Kasumi-1 (cell line): ENCODE measurements at places on chromosomes 11 and 22.

DNA sequence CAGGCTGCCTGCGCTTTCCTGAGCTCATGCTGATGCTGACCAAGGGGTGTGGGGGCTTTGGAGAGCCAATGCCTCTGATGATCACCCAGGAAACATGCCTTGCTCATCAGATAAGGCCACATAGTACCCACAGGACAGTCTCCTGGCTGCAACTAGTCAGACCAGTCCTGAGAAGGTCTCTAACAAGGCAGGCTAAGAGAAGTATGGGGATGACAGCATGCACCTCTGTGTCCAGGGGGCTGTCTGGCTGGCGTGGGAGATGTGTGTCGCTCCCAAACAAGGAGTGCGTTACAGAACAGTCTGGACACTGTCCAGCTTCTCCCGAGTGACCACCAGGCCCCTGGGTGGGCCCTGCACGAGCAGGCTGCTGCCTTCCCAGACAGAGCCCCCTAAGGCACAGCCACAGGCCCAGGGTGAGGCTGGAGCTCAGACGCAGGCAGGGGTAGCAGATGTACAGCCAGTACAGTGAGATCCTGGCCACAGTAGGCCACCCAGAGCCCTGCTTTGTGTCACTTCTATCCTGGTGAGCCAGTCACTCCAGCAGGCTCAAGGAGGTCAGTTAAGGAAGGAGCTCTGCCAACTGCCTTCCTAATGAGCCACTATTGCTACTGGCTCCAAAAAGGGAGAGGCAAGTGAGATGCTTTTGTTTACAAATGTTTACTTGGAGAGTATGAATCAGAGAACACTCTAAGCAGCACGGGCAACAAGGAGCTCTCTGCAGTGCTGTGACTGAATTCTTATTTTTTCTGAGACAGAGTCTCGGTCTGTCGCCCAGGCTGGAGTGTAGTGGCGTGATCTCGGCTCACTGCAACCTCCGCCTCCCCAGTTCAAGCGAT is 66.0 kb upstream of the CLTCL1 start:
- no peak for DNase-seq

DNA sequence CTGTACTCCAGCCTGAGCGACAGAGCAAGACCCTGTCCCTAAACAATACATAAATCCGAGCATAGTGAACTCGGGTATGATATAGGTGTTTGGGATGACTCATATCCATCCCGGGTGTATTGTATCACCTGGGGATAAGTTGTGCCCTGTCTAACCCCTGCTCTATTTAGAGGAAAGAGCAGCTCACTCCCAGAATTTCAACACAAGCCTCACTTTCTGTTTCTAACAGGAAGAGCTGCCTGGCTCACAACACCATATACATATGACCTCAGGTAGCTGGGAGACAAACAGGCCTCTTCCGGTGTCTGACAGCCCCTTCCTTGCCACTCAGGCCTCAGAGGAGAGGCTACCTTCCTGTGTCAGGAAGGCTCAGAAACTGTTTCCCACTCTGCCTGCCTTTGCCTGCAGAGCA is 9.9 kb upstream of the MICALL1 start:
- peak; percentile 48 for DNase-seq

- no peak for DNase-seq
Observed at GRCh38 chr11:134676516-134677287, 264.7 kb upstream of the B3GAT1 start.

GRCh38 chr11:105935791-105936190 is 86.2 kb downstream of the MSANTD4 start:
- no peak for DNase-seq

DNA sequence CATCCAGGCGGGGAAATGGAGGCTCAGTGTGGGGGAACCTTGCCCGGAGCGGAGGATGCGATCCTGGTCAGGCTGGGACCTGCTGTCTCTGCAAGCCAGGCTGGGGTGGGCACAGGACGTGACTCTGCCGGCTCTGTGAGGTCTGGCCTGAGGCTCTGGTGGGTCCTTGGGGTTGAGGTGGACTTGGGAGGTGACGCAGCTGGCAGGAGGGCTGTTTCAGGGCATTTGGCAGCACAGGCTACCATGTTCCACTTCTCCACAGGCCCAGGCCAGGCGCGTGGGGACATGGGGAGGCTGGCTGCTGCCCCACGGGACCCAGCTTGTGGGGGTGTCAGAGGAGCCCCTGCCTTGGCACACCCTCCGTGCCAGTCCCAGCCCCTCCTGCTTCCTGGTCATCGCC is 1199.7 kb downstream of the BRD1 start:
- DNase-seq, result no peak

- no peak for DNase-seq
Observed at GRCh38 chr11:17515443-17516176, 28.6 kb downstream of the USH1C start.

GRCh38 chr11:128053981-128054931 is 533.1 kb downstream of the ETS1 start:
- no peak for DNase-seq

- DNase-seq, result no peak
Observed at GRCh38 chr11:34986883-34987520, 70.6 kb downstream of the PDHX start.

DNA sequence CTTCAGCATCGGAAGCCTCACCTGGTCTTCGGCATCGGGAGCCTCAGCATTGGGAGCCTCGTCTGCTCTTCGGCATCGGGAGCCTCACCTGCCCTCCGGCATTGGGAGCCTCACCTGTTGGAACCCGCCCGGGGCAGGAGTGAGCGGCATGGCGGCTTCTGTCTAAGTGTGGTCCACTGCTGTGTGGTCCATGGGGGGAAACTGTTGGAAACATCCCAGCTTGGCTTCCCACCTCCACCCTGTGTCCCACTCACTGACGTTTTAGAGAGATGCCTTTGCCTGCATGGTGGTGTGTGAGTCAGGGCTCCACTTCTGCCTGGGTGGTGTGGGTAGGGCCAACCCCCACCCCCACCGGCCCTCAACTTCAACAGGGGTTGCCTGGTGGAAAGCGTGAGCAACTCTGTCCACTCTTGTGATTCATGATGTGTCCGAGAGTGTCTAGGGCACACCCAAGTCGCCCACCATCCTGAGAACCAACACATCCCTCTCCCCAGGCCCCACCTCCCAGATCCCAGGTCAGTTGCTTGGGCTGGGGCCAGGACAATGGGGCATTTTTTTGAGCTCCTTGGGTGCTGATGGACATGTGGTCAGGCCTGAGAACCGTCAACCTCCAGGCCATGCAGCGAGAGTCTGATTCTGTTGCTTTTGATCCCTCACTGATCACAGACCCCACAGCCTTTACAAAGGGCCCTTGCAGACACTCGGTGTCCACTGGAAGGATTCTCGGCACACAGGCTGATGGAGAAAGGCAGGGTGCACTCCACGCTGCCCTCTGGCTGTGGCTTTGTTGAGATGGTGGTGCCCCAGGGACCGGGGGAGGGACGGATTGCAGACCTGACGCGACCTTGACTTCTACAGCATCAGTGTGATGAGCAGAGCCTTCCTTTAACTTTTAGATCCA is 406.7 kb downstream of the TBC1D22A start:
- no peak for DNase-seq

DNA sequence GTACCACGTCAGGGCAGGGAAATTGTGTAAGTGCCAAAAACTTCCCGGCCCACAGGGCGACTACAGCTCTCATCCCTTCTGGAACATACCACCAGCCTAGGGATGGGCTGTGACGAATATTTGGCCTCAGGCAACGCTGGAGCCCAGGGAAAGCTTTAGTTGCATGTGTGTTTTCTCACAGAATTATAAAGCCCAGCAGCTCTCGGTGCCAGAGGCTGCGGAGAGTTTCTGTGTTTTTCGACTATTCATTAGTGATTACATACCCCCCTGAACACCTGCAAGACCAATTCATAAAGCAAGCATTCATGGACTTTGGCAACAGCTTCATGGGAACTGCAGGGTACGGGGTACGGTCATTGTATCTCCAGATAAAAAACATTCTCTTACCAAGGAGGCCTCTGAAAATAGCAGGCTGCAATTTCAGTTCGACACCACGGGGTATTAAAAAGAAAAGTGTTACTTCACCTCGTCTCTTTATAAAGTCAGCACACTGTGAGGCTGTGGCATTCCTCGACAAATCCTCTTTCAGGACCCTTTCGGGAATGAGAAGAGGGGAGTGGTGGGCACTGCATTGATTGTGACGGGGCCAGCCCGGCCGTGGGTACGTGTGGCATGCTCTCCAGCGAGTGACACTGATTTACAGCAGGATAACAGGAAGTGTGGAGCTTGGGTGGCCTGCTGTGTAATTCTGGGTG is 243.6 kb upstream of the SORL1-AS1 start:
- DNase-seq, result no peak

DNA sequence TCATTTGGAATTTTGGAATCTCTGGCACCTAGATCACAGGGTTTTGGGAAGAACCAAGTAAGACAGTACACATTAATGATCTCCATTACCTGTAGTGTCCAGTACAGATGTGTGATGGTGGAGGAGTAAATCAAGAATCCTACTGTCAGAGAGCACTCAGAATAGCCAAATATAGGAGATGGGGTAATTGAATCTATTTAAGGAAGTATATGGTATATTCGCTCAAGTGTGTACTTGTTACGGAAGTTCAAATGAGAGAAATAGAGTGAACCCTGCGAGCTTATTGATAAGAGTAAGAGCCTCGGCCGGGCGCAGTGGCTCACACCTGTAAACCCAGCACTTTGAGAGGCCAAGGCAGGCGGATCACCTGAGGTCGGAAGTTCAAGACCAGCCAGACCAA is 2.2 kb downstream of the SPCS2 start:
- DNase-seq, result no peak

GRCh38 chr22:50544078-50544745 is 1.5 kb upstream of the KLHDC7B start:
- peak; percentile 72 for DNase-seq

GRCh38 chr22:19289475-19290161 is 1.9 kb downstream of the CLTCL1 start:
- DNase-seq, result peak; percentile 6

DNA sequence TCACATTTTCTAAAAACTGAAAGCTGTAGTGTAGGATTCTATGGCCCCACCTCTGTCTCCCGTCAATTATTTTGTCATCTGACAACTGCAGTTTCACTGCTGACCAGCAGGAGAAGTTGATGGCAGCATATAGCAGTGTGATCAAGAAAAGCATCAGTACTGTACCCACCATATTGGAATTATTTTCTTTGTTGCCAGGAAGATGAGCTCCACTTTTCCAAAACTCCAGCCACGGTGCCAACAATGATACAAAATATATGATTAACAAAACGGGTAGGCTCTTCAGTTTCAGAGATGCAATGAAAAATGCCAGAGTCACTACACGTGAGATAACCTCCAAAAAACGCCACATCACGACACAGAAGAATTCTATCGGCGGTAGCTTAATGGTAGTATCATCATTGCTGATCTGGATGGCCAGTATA is 41.3 kb downstream of the XKR3 start:
- DNase-seq, result peak; percentile 53

DNA sequence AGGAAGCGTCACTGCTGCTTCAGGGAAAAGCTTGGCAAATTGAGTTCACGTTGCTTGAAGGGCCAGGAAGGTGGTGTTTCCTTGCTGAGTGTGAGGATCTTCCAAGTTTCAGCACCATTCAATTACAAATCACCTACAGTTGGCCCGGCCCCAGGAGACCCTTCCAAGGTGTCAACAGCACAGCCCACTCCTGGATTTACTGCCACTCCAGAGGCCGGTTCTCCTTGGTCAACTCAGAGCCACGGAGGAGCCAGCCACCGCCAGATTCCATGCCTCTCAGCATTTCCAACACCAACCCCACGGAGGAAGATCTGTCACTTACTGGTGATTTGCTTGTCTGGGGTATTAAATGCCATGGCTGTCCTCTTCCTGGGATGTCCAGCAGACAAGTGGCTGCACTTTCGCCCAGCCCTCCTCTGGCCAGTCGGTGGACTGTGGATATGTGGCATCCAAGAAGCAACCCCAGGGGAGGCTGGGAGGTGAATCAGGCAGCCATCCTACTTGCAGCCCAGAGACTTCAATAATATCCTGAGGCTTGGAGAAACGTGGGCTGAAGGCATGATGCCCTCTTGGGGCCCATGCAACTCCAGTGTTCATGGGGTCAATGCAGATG is 74.1 kb upstream of the SHANK2 start:
- no peak for DNase-seq

- peak; percentile 69 for DNase-seq
Observed at GRCh38 chr22:37544955-37545702, 15.2 kb upstream of the CDC42EP1 start.

DNA sequence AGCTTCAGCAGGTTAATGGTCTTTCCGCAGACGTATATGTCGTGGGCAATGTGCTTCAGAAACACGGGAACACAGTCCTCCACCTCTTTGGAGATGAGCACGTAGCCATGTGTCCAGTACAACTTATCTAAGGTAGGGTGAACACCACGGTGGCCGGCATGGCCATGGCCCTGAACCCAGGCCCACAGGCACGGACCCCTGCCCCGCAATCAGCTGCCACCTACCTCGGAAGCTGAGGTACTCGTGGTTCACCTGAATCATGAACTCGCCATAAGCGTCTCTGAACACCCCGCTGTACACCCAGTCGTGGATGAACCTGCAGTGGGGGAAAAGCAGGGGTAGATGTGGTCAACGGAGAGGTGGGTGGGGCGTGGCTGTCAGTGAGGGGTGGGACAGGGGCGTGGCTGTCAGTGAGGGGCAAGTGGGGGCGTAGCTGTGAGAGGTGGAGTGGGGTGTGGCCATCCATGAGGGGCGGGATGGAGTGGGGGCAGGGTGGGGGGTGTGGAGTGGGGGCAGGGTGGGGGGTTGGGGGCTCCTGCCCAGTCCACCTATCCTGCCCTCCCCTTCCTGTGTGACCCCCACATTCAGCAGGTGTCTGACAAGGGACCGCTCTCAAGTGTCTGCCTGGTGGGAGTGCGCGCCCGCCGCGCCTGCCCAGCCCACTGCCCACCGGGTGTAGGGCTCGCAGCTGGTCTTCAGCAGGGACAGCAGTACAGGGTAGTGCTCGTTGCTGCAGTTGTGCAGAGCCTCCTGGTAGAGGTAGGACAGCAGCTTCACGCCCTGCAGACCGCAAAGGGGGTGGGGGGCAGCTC is 18.6 kb downstream of the TUBGCP6 start:
- no peak for DNase-seq

- DNase-seq, result no peak
Observed at GRCh38 chr11:111299101-111300026, 1.0 kb downstream of the POU2AF3 start.

GRCh38 chr11:2700415-2701211 is 819 bp upstream of the KCNQ1OT1 start:
- DNase-seq, result peak; percentile 14

DNA sequence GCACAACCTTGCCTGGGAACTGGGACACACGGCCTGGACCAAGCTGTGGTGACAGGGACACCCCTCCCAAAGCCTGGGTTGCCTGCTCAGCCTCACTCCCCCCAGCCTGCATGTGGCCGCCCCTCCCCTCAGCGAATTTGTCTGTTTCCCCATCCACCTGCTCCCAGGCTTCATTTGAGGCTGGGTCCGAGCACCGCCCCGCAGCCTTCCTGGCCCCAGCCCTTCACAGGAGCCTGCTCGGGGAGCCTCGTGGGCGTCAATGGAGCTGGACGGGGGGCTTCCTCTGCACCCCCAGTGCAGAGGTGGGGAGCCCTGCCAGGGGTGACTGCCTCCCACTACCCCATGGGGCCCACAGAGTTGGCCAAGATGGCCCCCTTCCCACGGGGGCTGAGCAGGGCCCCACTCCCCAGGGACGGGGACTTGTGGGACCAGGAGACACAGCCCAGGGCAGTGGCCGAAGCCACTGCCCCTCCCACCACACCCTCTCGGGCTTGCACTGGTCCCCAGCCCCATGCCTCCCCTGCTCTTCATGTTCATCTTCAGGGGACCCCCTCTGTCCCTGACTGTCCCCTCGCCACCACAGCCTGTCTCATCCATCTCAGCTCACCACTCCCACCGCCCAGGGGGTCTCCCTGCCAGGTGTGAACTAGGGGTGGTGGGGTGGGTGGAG is 91.7 kb downstream of the WNT7B start:
- no peak for DNase-seq

GRCh38 chr11:87300640-87301380 is 263.1 kb downstream of the TMEM135 start:
- DNase-seq, result no peak
